ENCODE measurements at places on chromosomes 5 and 9.
A peak's percentile ranks its signal among the peaks of the same experiment; 100 is the strongest.

DNA sequence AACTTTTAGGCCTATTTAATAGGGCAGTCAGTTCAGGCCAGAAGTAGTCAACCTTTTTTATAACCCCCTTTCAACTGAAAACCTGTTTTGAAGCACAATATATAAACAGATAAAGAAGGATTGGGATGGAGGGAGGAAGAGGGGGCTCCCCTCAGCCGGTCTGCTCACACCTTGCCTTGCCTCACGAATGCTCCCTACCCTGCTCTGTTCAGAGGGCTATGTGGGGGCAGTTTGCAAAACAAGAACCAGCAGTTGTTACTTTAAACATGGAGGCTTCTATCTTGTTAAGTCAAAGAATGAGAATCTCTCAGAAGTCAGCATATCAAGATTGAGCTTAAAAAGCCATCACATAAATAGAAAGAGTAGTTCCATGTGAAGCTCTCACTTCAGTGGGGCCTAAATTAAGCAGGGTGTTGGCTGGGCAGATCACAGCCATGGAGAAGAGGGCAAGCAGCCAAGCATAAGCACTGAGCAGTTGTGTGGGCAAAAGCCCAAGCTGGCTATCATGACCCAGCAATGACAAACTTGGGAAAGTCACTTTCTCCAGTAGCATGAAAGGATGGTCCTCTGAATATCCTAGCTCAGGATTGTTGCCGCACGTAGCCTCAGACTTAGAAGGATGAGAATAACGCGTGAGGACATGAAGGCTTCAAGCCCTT is 70.6 kb downstream of the ALDH1A1 start:
- no peak for DNase-seq

DNA sequence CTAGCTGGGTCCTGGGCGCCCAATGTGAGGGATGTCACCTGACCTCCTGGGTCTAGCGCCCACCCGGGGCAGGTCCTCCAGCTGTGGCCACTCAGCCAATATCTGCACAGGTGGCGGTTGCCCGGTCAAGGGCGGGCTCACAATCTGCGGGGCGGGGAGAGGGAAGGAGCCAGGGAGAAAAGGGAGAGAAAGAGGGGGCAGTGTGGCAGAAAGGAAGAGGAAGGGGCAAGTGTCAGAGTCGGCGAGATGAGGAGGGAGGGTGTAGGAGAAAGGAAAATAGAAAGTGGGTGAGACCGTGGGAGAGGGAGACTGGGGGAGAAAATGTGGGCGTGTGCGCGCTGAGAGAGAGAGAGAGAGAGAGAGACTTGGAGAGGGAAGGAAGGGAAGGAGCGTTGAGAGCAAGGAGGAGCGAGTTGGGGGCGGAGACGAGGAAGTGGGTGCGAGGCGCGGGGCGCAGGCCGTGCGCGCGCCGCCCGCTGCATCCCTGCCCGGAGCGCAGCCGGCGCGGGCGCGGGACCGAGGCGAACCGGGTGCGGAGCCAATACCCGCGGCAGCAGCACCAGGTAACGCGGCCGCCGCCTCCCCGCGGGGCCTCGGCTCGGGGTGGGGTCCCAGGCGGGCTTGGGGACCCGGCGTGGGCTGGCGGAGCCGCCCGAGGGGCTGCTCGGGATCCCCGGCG is at the start of gene HRH2:
Gene HRH2, plus strand, starts transcription at position 479 of the 679 bp plus-strand sequence. CDS start 25,163 bp downstream, outside the sequence.
- peak; percentile 1 for DNase-seq

GRCh38 chr9:116381350-116381749 is 227.8 kb downstream of the PAPPA start:
- no peak for DNase-seq

- DNase-seq: no peak
Observed at GRCh38 chr9:35867538-35867937, 2.7 kb downstream of the OR13J1 start.

DNA sequence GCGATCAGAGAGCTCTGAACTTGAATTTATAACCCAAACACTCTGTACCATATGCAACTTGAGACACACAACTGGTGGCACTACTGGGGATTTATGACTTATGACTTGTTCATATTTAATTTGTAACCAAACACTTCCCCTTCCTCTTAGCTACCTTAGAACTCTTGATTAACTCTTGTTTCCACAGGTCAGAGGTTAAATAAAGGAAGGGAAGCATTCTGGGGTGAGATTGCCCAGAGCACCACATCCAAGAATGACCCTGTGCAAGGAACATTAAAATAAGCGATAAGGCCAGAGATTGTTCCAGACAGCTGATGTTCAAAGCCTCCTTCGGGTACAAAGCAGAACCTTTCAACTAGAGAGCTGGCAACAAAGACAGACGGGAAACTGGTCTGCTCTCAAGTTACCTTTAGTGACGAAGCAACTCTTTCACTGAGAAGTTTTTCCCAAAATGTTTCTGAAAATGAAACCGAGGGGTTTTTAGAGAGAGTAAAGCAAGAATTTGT is 242.6 kb downstream of the DENND1A start:
- no peak for DNase-seq

GRCh38 chr9:97853056-97853843 is at the start of gene FOXE1:
Gene FOXE1, plus strand, starts transcription at chr9:97853226. Its CDS starts 689 bp downstream, at chr9:97853915.
- no peak for DNase-seq

DNA sequence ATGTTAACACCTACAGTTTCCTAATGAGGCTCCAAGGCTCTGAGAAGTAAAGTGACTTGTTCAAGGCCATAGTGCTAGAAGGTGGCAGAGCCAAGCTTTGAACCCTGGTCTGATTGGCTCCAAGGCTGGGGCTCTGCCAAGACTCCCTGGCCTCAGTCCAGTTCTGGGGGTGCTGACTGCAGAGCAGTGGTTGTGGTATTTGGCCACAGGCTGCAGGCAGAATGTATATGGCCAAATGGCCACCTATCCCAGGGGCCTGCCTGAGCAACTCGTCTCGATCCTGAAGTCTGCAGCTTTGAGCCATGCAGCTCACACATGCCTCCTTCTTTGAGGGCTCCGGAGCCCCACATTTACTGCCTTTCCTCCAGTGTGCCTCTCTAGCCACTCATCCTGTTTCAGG is 9.7 kb upstream of the NEK6 start:
- DNase-seq: no peak

- DNase-seq: no peak
Observed at GRCh38 chr9:134024214-134024792, 978 bp upstream of the BRD3OS start.

- DNase-seq: no peak
Observed at GRCh38 chr5:91848453-91848852, 465.3 kb upstream of the ARRDC3 start.

- no peak for DNase-seq
Observed at GRCh38 chr5:150020249-150020648, 19.7 kb downstream of the HMGXB3 start.

DNA sequence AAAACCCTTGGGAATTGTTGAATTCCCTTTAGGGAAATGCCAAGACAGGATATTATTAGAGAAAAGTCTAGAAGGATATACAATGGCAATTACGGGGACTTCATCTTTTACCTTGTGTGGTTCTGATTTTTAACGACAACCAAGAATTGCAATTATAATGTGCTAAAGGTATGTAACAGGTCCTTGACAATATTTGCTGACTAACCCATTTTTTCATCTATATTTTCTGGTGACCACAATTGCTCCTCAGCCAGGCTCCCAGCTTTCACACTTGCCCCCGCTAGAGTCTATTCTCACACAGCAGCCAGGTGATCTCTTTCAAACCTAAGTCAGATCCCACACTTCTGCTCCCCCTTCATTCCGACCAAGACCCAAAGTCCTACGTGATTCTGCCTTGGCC is 34.3 kb downstream of the BARHL1 start:
- DNase-seq: no peak

- no peak for DNase-seq
Observed at GRCh38 chr9:109910671-109911518, 130.9 kb downstream of the PALM2AKAP2 start.

DNA sequence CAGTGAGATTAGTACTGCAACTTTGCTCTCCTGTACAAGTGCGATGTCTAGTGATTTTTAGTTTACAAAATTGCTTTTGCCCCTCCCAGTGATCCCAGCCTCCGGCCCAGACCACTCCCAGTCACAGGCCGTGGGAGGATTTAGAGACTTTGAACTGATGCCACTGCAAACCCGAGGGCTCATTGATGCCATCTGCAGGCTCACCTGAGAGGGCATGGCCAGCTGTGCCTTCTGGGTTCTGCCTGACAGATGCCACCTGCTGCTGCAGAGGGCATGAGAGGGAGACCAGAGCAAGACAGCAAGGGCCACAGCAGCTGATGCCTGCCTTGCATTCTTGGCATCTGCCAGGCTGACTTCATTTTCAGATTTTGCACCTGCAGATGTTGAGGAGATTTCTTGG is 593.8 kb downstream of the CDK5RAP2 start:
- no peak for DNase-seq

DNA sequence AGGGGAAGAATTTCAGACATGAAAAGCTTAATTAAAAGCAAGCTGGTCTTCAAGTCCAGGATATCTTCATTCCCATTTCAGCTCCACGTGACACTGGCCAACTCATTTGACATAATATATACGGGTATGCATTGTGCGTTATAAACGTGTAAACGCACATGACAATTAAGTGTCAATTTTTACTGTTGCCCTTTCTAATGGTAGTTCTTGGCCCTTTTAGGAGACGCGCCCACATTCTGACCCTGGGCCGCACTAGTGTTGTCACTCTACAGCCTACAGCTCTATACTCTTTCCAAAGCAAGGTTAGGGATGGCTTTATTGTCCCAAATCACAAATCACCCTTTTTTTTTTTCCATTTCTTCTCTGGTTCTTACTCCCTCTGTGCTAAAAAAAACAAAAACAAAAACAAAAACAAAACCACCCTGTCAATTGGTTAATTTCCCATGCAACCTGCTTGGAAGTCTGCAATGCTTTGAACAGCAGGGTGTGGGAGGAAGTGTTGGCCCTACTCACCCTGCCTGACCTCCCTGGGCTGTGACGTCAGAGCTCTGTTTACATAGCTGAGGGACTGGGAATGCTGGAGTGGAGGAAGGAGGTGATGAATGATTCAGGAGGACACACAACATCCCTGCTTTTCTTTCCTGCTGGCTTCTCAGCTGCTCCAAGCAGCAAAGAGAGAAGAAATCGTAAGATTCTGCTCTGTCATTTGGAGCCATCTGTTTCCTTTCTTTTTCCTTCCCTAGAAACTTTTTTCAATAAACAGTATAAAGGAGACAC is 19.3 kb downstream of the RFK start:
- no peak for DNase-seq

- no peak for DNase-seq
Observed at GRCh38 chr5:127595484-127596368, 53.2 kb upstream of the CTXN3 start.

DNA sequence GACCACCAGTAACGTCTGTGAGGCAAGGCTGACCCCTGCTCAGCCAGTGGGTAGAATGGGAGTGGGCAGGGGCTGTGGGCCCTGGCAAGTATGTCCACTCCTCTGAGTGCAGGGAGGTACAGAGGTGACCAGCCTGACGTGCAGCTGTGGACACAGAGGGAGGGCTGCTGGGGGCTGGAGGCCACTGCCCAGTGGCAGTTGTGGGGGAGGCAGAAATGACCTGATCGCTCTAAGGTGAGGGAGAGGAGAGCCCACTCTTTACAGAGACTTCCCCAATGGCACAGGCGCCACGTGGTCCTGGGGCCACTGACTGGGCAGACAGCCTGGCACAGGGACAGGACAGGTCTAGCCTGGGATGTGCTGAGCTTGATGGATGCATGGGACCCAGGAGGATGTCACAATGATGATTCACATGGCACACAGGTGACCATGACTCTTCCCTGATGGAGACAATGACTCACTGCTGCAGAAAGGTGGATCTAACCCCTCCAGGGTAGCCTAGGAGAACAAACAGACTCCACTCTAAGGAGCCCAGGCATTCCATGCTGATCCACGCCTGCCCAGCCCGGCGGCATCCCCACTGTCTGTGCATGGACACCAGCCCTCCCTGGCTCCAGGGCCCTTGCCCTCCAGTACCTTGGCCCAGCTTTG is 7.7 kb downstream of the LPCAT1 start:
- no peak for DNase-seq

- no peak for DNase-seq
Observed at GRCh38 chr9:30723656-30724055, 1660.8 kb upstream of the ACO1 start.

DNA sequence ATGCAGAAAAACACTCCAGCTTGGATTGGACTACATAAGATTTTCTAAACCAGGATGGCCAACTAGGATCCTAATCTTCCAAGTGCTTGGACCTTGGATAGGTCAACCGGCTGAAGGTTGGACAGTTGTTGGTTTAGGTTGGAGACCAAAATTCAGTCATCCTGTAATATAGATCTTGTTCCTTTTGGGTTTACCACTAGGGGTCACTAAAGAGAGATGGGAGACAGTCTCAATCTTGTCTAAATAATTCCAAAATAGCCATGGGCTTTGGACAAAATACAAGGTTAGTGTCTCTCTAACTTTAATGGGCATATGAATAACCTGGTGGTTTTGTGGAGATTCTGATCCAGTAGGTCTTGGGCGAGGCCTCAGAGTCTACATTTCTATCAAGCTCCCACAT is 148.7 kb upstream of the ERCC6L2 start:
- no peak for DNase-seq

- DNase-seq: no peak
Observed at GRCh38 chr9:124399323-124399967, 15.8 kb downstream of the PSMB7 start.

- DNase-seq: no peak
Observed at GRCh38 chr9:131691969-131692611, 47.8 kb downstream of the RAPGEF1 start.

DNA sequence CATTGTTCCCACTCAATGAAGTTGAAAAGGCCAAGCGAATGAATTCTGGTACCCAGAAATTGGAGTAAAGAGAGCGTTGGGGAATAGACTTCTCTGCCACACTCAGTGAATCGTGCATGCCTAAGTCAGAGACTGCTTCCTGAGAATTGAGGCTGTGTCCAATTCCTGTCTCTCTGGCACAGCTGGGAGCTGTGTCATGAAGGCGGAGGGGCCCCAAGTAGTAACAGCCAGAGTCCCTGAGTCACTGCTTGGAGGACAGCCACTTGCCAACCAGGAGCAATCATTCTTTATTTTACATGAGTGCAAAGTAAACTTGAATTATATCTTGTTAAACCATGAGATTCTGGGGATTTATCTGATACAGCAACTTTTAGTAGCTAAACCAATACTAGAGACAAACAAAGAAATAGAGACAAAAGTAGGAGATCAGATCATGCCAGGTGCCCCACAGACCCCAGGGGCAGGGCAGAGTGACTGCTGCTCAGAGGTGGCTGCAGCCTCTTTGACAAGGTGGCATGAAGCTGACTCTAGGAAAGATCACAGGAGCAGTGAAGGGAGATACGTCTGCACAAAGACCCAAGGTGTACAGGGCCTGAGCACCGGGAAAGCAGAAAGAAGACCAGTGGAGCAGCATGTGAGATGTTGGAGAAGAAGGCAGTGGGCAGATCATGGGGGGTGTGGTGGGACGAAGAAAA is 246.0 kb downstream of the GADD45G start:
- DNase-seq: no peak

- DNase-seq: no peak
Observed at GRCh38 chr9:83625178-83625577, 2.2 kb downstream of the IDNK start.

DNA sequence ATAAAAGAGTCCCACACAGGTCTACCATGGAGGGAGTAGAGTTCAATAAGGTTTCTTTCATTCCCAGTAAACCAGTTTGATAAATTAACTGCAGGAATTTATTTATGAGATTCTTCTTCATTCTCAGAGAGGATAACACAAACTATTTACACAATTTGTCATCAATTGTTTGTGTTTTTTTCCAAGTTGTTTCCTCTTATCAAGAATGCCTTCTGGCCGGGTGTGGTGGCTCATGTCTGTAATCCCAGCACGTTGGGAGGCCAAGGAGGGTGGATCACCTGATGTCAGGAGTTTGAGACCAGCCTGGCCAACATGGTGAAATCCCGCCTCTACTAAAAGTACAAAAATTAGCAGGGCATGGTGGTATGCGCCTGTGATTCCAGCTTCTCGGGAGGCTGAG is 216.7 kb downstream of the MLLT3 start:
- DNase-seq: no peak

- no peak for DNase-seq
Observed at GRCh38 chr5:54637654-54638053, 120.1 kb downstream of the SNX18 start.
